AG08396 (cell line): ENCODE measurements at places on chromosomes 4 and X.

DNA sequence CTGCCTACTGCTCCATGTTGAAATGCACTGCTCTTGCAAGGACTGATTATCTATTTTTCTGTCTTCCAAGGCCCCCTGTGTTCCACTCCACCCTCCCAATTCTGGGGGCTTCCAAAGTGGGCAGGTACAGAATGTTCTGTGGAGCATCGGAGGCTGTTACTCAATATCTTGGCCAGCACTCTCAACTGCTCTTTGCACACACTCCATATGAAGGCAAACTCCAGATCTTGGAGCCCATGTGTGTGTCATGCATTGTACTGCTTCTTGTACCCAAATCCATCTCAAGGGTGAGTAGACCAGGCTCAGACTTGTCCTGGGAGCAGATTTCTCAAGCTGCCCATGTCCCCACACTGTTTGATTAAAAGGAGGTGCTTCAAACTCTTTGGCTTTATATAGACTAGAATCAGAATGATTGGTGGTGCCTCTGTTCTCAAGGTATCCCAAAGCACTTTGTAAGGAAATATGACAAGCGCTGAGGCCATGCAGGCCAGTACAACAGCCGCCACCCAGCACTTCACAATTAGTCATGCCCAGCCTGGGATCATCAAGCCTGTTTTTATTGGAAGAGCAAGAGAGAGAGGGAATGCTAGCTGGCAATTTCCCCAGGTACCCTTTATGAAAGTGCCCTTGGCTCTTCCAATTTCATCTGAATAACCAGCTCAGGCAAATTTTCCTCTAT is 44.3 kb downstream of the AR start:
- no peak for DNase-seq

- no peak for DNase-seq
Measured at GRCh38 chrX:8668813-8669212, 63.1 kb downstream of the ANOS1 start.

DNA sequence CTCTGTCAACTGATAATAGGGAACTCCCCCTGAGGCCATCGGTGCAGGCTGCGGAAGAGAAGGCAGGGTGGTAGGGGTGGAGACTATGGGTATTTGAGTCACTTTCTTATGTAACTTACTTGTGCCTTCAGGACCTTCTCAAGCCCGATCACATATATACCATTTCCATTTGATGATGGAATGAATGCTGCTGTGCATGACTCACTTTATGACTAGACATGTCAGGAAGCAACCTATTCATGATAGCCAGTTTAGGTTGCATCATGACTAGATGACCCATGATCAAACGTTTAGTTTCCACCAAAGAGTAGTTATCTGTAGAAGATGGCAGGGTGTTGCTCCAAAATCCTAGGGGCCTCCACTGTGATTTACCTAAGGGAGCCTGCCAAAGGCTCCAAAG is 435.5 kb downstream of the DTHD1 start:
- no peak for DNase-seq

DNA sequence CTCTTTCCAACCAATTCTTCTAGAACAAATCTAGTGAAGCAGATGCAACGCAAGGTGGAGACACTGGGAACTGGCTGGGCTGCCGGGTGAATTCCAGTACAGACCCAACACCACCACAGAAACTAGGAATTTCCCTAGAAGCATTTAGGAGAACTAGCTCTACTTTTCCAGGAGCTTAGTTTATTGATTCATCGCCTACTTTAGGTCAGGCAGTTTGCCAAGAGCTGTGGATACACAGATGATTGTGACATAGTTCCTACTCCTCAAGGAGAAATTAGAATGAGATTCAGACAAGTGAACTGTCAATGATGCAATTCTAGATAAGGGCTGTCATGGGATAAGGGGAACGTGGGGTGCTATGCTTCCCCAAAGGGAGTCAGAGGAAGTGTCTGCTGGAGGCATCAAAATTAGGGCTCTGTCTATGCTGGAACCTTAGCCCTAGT is 350.0 kb downstream of the CAMK2D start:
- DNase-seq, result peak; percentile 40

GRCh38 chr4:140003876-140004548 is 150.0 kb downstream of the MAML3 start:
- no peak for DNase-seq

- no peak for DNase-seq
Measured at GRCh38 chrX:72046447-72046846, 85.3 kb downstream of the RTL5 start.
